ENCODE measurements at places on chromosomes 4 and X.

GRCh38 chr4:176927664-176928063 is 134.9 kb upstream of the VEGFC start:
- DNase-seq: peak; percentile 88

DNA sequence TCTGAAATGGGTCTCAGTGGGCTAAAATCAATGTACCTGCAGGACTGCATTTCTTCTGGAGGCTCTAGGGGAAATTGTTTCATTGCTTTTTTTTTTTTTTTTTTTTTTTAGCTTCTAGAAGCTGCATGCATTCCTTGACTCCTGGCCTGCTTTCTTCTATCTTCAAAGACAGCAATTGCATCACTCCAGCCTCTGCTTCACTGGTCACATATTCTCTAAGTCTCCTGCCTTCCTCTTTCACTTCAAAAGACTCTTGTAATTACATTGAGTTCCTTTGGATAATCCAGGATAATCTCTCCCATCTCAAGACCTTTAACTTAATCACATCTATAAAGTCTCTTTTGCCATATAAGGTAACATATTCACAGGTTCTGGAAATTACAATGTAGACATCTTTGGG is 11.3 kb upstream of the PCYT1B start:
- DNase-seq: no peak

GRCh38 chr4:34039766-34040165 is 2204.5 kb downstream of the ARAP2 start:
- DNase-seq: no peak

DNA sequence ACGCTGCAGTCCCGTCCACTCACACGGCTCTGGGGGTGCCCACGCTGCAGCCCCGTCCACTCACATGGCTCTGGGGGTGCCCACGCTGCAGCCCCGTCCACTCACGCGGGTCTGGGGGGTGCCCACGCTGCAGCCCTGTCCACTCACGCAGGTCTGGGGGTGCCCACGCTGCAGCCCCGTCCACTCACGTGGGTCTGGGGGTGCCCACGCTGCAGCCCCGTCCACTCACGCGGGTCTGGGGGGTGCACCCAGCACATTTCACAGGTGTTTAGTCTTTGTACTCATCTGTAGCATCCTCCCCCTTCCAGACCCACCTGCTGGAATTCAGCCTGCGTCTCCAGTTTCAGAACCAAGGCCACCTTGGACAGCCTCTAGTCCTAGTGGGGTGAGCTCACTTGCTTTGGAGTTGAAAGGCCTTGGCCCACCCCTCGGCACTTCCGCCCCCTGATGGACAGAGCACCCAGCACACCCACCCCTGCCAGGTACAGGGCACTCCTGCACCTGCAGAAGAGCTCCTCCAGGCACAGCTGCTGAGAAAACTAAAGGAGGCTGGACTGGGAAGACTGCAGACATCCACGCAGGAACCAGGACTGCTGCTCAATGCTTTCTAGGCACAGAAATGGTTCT is 73.0 kb downstream of the ABLIM2 start:
- no peak for DNase-seq

DNA sequence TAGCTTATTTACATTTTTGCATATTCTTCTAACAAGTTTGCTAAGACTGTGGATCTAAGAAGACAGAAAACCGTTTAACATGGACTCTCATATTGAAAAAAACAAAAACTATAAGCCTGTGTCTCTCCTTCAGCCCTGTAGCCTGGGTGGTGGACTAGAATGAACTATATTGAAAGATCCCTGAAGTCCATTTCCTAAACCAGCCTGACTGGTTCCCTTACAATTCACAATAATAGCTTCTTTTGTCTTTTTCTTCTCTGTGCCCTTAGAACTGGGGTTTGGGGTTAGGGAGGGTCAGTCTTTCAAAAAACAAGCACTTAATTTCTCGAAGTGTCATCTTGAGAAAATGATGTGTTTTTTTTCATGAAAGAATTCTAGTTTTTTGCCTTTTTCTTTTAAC is 59.0 kb downstream of the GSTCD start:
- no peak for DNase-seq

DNA sequence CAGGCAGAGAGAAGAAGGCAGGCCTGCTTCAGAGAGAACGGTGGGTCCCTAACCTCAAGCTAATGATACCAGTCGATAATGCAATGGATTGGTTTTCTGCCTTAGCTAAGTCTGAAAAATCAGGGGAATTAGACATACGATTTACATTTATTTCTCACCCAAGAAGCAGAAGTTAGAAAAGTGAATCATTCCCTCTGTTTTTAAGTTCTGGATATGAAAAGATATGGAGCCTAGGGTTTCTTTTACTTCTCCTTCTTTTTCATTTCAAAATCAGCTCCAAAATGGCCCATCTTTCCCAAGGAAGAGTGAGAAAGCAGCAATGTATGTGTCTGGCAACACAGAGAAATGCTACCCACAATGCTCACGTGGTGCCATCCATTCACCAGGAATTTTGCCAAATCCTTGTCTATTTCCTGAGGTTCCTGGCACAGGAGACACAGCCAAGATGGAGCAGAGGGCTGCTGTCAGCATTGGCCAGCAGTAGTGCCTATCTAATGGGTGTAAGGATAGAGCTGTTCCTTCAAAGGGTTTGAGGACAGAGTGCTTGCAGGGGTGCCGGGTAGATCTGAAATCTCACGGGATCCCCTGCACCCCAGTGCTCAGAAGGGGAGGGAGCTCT is 231.5 kb downstream of the MAML3 start:
- no peak for DNase-seq

DNA sequence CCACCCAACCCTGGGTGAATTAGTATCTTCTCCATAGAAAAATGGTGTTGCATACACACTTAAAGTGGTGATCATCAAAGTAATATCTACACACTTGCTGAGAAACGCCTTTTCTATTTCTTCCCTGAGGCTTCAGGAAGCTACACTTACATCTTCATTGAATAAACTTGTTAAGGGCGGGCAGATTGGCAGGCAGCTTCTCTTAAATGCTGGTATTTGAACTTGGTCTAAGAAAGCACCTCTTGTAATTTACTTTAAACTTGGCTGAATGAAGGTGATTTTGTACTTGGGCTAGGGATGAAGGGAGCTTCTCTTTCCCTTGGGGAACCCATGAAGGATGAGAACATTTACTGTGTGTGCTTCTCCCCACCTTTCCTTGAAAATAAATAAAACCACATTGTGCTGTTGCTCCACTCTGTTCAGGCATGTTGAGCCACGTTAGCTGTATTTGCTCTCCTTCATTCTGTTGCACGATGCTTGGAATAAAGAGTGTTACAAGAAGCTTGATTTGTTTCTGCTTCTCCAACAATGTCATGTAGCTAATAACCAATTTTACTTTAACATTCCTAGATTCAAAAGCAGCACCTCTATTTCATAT is 430.1 kb downstream of the ANKRD50 start:
- no peak for DNase-seq

- peak; percentile 28 for DNase-seq
These were observed 89.7 kb upstream of the KDR start for GRCh38 chr4:55215087-55215486.

All from fibroblast of the conjunctiva (primary cell).